Hippocampal formation (tissue), 2 donors: ENCODE measurements at places on chromosomes 5 and 9.

DNA sequence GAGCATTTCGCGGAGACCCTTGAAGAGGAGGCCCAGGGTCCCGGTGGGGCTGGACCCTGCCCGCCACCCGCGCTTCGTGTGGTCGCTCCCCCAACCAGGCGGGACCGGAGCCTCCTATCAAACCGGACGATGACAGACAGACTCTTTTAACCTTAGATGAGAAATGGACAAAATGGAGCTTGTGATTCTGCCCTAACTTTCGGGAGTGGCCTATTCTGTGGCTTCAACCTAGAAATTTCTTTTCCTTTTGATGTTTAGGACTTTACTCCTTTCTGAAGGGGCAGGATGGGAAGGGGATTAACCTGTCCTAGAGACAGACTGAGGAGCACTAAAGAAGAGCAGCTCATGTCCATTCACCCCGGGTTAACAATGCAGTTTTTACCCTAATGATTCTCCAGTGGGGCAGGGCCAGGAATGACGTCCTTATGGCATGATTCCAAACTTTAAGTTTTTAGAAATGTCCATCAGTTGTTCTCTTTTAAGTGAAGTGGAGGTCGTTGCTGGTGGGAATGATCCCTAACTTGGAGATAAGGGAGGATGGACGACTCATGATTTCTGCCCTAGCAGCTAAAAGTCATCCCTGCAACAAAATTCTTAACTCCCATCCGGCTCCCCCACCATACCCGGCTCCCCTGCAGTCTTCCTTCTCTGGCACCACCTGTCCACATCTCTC is 1.0 kb downstream of the NIPSNAP3A start:
- no peak for DNase-seq

DNA sequence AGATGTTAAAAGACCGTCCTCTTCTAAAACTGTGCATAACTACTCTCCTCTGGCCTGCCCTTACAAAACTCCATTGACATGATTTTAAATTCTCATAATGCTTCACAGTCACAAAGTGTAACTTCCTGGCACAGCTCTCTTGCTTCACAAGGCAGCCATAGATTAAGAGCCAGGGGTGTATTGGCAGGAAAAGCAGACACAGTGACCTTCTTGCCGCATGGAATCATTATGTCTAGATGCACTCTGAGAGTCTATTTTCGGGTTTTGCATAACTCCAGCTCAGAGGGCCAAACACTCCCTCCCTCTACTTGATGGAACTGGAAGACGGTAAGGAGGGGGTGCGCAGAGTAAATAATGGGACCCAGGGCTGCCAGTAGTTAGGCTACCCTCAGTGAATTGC is 110.1 kb downstream of the MARCHF3 start:
- no peak for DNase-seq

- peak; percentile 38 for DNase-seq
Observed at GRCh38 chr5:147857302-147858129, 21.0 kb upstream of the SCGB3A2 start.

GRCh38 chr5:39670955-39671354 is 246.2 kb upstream of the DAB2 start:
- no peak for DNase-seq

GRCh38 chr5:8756498-8757084 is 789.3 kb downstream of the SEMA5A start:
- peak; percentile 75 for DNase-seq

GRCh38 chr5:61768692-61769281 is 436.7 kb downstream of the ZSWIM6 start:
- no peak for DNase-seq

DNA sequence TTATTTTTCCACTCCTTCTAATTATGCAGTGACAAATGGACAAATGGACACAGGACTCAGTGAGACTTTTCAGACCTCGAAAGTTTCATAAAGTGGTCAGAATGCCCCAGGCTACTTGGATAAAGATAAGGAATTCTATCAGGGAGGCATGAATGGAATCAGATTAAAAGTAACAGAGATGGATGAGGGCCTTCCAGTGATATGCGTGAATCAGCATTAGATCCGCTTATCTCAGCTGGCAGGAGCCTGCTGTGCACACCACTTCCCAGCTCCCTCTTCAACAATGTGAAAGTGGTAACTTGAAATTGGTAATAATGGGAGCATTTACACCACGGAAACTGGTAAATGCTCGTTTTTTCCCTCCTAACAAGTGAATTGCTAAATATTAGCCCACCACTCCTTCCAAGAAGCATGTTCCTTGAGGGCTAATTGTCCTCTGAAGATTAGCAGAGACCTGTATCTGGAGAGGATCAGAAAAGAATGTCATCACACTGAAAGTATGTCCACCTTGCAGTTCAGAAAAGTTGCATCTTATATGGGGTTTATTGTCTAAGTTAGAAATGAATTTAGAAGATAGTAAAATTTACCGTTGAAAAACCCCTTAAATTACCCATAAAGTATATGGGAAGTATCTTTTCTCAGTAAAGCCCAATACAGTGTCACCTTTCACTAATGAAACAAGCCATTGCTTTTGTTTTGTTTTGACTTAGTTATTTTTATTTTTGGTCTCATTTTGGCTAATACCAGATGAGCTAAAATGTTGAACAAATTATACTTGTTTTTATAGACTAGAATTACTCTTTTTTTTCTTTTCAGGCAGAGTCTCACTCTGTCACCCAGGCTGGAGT is 125.3 kb downstream of the DPYSL3 start:
- no peak for DNase-seq

- DNase-seq, result no peak
Observed at GRCh38 chr9:110214090-110214489, 6.1 kb upstream of the C9orf152 start.

DNA sequence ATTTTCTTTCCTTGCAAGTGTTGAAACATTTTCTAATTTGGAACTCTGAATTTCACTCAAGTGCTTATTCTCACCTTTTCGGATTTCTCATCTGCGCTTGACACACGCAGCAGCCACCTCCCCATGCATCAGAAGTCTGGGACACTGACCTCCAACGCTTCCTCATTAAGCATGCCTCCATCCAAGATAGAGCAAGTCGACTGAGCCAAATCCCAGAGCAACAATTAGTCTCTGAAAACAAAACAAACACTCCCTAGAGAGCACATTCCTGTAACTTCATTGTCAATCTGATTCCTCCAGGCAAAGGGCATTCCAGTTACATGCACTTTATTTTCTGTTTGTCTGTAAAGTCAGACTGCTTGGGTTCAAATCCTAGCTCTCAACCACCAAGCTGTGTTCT is 5.7 kb downstream of the CD180 start:
- DNase-seq, result no peak

DNA sequence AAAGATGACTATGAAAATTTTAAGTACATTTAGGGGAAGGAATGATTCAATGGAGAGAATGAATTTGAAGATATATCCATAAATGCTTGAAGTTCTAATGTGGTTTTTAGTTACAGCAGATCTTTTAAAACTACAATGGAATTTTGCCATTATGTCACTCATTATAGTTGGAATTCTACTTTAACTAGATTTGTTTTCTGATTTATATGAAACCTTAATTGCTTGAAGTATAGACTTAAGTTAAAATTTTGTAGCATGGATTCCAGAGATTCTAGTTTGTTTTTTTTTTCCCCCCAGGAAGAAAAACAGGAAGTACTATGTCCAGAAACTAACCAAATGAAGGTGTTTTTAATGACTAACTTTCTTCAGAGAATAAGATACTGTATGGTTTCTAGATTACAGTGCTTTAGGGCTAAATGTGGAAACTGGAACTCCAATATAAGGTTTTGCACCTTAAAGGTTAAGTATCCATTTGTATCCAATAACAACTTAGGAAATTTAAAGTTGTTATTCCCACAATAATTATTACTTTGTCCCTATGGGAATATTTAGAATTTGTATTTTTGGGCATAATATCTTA is 70.3 kb downstream of the ZSWIM6 start:
- no peak for DNase-seq

DNA sequence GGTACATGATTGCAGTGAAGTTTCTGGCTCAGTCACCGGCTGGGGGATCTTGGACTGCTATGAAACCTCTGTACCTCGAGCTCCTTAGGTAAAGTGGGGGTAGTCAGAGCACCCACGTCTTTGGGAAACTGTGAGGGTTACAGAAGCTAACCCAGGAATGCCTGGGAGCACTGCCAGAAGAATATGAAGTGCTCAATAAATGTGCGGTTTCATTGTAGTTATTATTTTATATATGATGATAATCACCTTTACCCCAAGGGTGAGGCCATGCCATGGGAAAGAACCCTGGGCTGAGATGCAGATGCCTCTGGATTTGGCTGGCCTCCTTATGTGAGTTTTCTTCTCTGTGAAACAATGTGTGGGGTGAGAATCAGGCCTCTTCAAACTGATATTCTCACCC is 3.7 kb downstream of the NPR3 start:
- DNase-seq, result no peak

- DNase-seq, result no peak
Observed at GRCh38 chr5:68041293-68041692, 174.3 kb upstream of the PIK3R1 start.

- DNase-seq, result no peak
Observed at GRCh38 chr5:168770036-168770498, 190.9 kb upstream of the PANK3 start.

DNA sequence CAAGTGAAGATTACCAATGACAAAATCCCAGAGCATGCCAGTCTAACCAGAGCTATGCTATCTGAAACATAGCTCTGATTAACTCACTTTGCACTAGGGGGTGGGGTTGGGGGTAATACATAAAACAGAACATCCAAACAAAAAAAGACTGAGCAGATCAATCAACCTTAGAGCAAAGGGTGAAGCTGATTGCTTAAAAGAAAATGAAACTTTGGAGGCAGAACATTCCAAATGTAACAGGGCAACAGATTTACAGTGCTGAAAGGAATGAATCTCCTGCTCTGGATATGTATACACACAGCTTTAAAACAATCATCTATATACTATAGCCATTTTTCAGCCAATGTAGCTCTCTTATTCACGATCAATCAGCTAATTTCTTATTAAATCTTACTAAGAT is 4.9 kb downstream of the IL6ST start:
- no peak for DNase-seq

DNA sequence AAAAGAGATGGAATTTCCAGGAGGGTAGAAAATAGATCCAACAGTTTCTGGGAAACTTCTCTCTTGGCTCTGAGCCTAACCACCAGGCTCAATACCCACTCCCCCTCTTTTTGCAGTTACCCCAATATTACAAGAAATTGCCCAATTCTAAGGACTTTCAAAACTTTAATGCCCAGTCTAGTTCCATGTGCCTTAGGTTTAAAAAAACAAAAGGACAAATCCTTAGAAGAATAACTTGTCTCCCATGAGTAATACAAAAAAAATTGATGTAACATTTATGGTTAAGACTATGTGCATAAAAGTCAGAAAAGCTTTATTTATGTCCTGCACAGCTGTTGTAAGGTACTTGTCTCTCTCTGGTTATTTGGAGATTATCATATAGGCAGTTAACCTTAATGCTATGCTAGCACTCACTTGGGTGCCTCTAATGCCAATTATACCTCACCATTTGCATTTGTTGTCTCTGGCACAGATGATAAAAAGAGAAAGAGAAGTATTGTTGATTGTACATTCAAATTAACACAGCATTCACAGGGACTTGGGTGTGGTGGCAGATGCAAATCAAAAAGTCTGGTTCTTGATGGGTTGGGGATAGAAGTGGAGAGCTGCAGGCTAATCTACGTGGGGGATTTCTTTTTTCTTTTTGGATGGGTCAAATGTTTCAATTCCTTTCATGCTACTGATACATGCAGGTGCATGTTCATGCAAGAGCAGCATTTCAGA is 159.4 kb downstream of the PIK3R1 start:
- no peak for DNase-seq

- no peak for DNase-seq
Observed at GRCh38 chr5:36552651-36553393, 53.6 kb upstream of the SLC1A3 start.

GRCh38 chr5:58235299-58235698 is 224.6 kb downstream of the PLK2 start:
- no peak for DNase-seq

- DNase-seq, result no peak
Observed at GRCh38 chr9:2022560-2022959, 7.4 kb downstream of the SMARCA2 start.

- no peak for DNase-seq
Observed at GRCh38 chr5:163436515-163436914, 880 bp upstream of the CCNG1 start.

GRCh38 chr5:180832638-180833068 is 28.4 kb downstream of the ZFP62 start:
- DNase-seq, result no peak

DNA sequence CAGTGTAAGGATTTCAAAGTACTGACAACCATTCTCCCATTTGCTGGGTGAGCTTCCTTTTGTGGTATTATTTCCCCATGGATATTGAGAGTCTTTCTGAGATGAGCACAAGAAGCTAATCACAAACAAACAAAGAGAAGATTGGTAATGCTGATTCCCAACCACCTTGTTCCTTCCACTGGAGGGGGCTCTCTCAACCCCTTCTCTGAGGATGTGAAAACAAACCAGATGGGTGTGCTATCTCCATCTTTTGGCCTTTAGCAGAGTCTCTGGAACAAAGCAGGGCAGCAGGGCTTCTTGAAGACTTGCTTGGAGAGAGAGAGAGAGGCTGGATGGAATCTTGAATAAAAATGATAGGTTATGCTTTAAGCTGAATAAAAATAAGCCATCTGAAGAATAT is 576.7 kb upstream of the ZNF462 start:
- DNase-seq, result peak; percentile 66

DNA sequence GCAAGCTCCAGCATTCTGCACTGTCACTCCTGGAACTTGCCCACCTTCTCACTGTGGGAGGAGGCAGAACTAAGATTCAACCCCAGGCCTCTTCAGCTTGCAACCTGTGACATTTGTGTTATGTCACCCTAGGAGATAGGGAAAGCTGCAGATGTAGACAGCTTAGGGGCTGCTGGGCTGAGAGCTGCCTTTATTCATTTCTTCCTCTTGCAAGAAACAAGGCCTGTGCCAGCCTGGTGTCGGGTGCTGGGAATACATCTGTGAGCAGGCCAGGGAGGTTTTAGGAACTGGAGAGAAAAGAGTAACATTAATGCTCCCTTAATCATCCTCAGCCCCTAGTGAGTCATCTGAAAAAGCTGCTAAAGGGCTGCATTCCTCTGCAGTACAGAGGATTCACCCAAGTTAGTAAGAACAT is 101.8 kb downstream of the FGF18 start:
- no peak for DNase-seq

- DNase-seq, result no peak
Observed at GRCh38 chr9:128293091-128293490, 17.0 kb downstream of the SWI5 start.

DNA sequence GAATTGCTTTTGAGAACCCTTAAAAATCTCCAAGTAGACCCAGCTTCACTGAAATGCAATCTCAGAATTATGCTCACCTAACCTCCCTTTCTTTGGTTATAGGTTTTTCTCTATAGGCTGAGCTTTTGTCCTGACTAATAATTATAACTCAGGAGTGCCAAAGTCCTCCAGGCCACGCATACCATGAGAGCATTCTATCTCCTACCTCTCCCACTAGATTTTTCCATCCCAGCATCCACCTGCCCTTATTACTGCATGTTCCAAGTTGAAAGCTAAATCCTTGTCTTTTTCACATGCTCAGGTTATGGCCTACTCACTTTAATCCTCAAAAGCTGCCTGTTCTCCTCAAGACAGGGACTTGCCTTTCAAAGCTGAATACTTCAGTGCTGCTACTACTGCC is 22.1 kb downstream of the ZNF346 start:
- no peak for DNase-seq
